Cerebellar nuclear complex (tissue), 1 donor: ENCODE measurements at places on chromosomes 2 and 18.
A peak's percentile ranks its signal among the peaks of the same experiment; 100 is the strongest.

DNA sequence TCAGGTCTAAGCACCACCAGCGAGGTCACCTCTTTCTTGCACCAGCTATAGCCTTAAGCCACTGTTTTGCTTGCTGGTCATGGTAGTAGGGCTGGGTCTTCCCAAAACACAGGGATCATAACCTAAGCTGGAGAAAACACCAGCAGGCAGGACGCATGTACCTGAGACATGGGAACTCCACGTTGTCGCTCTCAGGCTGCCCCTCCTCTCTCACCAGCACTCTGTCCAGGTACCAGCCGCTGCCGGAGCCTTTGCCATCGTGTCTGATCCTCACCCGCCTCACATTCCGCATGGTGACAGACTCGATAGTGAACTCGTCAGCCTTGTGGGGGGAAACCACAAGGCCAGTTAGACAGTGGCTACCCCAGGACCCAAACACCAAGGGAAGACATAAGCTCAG, 79.5 kb downstream of the LOXHD1 start:
- DNase-seq = no peak

DNA sequence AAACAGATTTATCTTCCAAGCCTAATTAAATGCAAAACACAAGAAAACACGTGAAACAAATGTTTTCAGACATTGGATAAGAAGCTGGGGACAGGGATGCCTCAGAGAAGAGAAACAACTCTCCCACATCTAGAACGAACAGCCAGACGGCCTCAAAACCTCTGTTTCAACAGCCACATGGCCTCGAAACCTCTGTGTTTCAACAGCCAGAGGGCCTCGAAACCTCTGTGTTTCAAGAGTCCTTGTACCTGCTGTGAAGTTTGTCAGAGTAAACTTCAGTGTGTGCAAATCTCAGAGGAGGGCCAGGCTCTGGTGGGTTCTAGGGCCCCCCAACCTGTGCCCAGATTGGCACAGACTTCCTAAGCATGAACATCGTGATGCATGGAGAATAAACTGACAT, 43.3 kb upstream of the NFATC1 start:
- no peak for DNase-seq

- peak; percentile 41 for DNase-seq
These were observed 96.5 kb upstream of the SERTAD2 start for GRCh38 chr2:64750001-64750816.

DNA sequence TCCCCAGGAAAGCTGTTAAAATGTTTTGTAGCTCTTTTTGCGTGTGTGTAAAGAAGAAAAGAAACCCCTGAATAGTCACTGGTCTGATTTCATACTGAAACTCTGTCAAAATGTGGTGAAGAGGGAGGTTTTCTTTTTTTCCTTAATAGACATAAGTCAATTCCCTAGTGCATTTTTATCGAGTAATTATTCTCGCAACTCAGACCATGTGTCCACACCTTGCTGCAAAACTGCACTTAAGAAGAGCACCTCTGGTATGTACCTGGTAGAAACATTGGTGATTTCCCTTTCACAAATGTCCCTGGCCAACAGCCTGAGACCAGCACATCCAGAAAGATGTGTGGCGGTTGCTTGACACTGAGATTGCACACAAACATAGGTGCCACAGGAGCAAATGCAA, 159.9 kb downstream of the ZNF521 start:
- DNase-seq = no peak

GRCh38 chr18:78773303-78773755, 206.3 kb upstream of the SALL3 start:
- no peak for DNase-seq

DNA sequence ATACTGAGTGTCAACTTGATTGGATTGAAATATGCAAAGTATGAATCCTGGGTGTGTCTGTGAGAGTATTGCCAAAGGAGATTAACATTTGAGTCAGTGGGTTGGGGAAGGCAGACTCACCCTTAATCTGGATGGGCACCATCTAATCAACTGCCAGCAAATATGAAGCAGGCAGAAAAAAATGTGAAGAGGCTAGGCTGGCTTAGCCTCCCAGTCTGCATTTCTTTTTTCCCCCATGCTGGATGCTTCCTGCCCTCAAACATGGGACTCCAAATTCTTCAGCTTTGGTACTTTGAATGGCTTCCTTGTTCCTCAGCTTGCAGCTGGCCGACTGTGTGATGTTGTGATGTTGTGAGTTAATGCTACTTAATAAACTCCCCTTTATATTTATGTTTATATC, 577.4 kb downstream of the CPS1 start:
- DNase-seq = no peak

GRCh38 chr2:127645395-127646291, at the start of gene GPR17:
GPR17 (plus strand) TSS chr2:127646153; CDS start chr2:127650736, 4,583 bp downstream.
- no peak for DNase-seq

DNA sequence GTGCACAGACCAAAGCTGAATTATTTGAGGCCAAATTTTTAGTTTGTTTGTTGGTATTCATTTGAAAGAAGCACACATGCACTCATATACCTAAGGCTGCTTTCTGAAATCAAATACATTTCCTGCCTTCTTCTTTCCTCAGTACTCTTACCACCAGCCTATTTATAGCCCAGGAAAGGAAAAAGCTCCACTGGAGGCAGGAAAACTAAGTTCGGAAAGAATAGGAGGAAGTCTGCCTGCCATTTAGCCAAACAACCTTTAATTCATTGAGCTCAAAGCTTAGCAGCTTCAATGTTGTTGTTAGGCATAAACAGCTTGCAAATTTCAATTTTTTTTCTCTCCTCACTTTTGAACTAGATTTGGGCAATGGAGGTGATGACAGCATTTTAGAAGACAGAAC, 40.4 kb upstream of the RASGRP3 start:
- DNase-seq = no peak

DNA sequence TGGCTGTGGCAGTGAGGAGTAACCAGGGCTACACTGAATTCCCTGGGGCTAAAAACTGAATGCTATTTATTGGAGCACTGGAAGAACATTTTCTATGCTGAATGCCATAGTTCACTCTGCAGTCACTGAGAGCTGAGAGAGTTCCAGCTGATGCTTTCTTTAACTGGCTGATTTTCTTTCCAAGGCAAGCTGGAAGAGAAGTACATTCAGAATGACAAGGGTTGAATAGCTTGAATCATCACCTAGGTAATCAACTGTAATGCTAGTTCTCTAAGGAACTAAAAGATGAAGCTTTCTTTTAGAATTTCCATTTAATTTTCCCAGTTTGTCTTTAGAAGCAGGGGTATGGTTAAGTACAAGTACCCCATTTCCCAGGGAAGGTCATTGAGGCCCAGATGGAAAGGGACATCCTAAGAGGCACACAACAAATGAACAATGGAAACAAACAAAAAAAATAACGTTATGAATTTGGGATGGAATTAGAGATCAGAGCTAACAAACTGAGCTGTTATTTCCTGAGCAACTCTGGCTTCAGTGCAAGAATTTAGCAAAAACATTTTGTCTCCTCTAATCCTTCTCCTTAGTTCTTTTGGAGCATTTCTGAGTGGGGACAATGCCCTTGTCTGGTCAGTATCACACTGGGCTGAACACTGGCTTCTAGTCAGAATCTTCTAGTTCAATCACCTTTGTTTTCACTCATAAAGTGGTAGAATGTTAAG, 132.8 kb upstream of the REG3A start:
- DNase-seq = no peak

- DNase-seq = no peak
These were observed 28.7 kb upstream of the SLC25A52 start for GRCh38 chr18:31789409-31789808.

DNA sequence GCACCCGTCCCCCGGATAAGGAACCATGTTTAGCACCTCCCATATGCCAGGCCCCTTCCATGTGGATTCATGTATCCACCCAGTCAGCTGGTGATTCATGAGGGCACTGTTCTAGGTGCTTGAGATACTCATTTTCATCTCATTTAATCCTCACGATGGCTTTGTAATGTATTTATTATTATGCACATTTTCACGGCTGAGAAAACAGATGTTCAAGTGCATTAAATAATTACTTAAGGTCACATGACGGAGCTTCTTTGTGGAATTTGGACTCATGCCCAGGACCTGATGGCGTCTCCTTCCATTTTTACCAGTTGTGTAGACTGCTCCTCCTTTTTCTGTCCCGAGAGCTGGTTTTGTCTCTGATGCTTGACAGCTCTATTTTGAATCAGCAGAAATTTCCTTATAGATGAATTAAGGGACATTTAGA, 72.2 kb upstream of the RBM44 start:
- no peak for DNase-seq

DNA sequence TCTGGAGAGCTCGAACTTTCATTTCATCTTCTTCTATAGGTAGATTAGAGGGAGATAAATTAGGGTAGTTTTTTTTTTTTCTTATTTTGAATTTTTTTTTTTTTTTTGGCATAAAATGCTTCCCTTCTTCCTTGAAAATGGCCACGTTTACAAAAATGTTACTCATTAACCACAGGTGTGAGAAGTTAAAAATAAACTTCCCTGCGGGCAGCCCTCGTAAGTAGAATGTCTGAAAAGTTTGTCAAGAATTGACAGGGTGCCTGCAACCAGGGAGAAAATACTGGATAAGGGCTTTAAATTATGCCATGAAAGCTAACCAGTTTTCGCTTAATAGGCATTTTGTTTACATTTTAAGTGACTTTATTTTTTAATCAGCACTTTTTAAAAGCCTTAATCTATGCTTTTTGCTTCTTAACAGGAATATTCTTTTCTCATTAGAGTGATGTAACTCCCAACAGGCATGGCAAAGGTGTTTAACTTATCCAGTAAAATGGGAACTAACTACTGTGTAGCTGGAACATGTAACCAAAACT, 4.2 kb upstream of the FN1 start:
- no peak for DNase-seq

DNA sequence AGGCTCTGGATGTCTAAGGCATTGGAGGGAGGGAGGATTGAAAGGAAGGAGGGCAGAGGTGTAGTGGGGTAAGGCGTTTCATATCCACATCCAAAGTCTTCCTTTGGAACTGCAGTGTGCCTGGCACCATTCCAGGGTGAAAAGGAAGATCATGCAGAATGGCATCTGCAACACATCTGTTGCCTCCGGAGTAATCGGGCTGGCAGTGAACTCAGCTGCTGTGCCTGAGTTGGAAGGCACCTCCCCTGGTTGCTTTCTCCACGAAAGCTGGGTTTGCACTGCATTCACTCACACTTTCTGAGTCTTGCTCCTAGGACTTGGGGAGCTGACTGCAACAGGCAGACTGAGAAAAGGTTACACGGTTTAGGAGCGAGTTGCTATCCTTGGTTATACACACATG, 30.3 kb upstream of the SEC11C start:
- no peak for DNase-seq

GRCh38 chr2:121897335-121897970, 142.0 kb downstream of the TSN start:
- no peak for DNase-seq

- DNase-seq = no peak
These were observed 142.3 kb upstream of the NCKAP5 start for GRCh38 chr2:133710613-133711012.

GRCh38 chr2:70002241-70002899, 40.9 kb upstream of the ASPRV1 start:
- no peak for DNase-seq

DNA sequence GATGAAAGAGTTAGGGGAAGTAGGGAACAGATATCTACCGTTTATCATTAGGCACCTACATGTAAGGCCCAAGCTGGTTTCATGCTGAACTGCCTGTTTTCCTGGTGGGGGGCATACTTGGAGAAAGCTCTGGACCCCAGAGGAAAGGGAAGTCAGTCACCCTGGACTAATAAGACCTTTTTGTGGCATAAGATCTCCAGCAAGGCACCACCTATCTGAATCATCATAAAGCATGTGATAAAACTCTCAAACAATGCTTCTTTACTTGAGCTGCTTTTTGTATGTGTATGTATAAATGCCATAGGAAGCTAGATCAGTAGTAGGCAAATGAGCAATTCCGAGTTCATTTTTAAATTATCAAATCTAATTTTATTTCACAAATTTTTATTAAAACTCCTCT, 104.8 kb downstream of the TANC1 start:
- DNase-seq = no peak

DNA sequence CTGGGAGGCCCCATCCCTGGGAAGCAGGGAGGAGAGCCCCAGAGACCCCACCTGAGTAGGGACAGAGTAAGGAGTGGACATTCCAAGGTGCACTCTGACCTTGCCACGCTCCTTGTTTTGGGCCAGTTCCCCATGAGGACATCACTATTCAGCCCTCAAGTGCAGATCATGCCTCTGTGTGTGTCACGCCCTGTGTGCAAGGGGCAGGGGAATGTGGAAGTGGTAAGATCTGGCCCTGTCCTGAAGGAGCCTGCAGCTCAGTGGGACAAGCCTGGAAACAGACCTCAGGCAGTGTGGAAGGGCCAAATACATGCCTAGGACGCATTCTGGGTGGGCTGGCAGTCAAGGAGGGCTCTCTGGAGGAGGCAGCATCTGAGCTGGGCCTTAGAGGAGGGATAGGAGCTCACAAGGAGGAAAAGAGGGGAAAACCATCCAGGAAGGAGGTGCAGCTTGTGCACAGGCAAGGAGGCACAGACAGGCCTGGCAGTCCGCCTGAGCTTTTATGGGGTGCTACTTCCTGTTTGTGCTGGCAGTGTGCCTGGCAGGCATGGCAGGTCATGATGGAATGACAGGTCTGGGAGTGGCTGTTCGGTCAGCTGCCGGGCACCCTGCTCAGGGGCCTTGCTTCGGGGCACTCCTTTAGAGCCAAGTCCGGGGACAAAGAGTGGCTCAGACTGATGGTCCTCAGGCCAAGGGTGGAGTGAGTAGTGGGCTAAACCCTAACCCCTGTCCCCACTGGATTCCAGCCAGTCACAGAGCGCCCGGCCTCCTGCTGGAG, 3.3 kb downstream of the KLHL30 start:
- DNase-seq = no peak

DNA sequence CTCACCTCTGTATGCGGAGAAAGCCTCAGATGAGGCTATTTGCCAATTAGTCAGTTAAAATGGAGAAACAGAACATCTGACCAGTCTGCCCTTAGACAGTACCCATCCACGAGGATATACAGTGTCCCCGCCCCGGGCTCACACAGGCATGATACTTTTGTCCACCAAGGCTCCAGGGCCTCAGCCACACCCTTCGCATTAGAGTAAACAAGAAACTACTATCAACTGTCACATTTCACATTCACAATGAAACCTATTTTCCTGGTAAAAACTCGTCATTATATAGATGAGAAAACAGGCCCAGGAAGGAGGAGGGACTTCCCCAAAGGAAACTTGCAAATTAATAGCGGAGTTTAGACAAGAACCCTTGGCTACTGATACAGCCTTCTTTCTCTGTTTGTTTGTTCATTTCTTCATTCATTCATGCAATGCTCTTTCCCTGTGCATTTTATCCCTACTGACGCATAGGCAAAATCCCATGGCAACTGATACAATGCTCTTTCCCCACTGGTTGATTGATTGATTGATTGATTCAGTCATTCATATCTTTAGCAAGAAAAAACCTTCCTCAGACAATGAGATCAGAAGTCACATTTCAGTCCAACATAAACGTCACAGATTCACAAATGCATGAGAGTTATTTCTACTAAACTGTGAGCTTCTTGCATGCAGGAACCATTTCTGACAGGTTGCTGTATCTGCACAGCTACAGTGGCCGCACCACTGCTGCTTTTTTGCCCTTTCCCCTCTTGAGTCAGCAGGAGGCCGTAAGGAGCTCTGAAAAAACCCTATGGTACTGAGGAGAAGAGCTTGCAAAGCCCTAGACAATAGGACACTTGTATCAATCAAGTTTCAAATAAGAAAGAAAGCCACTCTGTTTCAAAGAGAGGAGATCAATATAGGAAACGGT, 777.1 kb downstream of the RNF144A start:
- no peak for DNase-seq

GRCh38 chr18:27061488-27062095, 123.5 kb downstream of the CHST9 start:
- no peak for DNase-seq
